ENCODE measurements at places on chromosomes 7 and 10.

GRCh38 chr7:27663989-27664331 is 1.3 kb upstream of the HIBADH start:
- no peak for DNase-seq

- no peak for DNase-seq
Measured at GRCh38 chr7:1936531-1937251, 266.6 kb downstream of the ELFN1 start.

DNA sequence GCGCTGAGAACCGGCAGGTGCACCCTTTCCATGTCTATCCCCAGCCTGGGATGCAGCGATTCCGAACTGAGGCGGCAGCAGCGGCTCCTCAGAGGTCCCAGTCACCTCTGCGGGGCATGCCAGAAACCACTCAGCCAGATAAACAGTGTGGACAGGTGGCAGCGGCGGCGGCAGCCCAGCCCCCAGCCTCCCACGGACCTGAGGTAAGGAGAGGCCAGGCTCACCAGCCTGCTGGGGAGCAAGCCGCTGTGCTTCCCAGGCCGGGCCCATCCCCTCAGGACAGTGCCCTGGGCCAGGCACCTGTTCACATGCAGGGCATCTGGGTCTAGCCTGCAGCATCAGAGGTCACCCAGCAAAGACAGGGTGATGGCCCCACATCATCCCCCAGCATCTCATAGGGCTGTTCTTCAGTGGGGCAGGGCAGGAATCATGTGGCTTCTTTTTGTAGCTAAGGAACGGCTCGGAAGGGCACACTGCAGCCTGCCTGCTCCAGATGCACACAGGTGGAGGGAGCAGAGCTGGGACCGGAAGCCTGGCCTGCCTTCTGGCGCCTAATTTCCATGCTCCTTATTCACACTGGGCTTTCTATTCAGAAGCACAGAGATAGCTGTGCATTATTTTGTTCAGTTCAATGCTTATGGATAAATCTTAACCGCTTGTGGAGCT is 18.9 kb downstream of the BAG3 start:
- DNase-seq, result no peak

GRCh38 chr10:103102195-103102594 is 90.9 kb downstream of the NT5C2 start:
- DNase-seq, result no peak

- DNase-seq, result no peak
Measured at GRCh38 chr7:116588225-116588624, 63.4 kb downstream of the CAV1 start.

- no peak for DNase-seq
Measured at GRCh38 chr10:96230527-96230926, 40.8 kb downstream of the BLNK start.

GRCh38 chr10:3141351-3142005 is 31.1 kb downstream of the PITRM1 start:
- DNase-seq, result no peak

- DNase-seq, result no peak
Measured at GRCh38 chr7:130793855-130794618, 60.0 kb upstream of the KLF14 start.

DNA sequence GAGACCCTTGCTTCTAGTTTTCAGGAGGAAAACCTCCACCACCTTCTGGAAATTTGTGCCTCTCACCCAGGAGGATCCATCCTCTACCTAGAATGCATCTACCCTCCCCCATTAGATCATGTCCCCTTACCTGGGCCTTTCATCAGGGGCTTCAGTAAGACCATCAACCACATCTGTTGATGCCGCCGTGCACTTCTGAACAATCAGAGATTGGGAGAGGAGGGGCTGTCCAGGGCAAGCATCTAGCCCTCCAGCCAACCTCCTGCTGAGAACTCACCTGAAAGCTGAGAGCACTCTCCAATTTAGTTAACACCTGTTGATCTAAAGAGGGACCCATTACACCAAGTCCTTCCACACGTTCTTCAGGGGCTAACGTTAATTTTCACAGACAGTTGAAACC is 57.6 kb upstream of the PIK3CG start:
- DNase-seq, result no peak

- no peak for DNase-seq
Measured at GRCh38 chr10:71185209-71185608, 27.2 kb upstream of the UNC5B start.

DNA sequence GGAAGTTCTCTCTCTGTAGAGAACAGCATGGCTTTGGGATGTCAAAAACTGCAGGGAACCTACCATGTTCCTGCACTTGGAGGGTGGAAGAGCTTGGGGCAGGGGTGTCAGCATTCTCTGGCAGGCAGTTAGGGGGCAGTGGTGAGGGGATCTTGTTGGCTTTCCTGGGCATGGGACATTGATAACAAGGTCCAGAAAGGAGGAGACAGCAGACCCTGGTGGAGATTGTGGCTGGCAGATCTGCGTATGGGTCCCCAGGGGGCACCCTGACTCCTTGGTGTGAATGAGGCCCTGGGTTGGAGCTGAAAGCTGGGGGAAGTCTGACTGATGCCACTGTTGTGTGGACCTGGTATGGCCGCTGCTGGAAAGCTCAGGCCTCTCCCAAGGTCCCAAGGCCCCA is 22.9 kb upstream of the CAMK2B start:
- DNase-seq, result no peak

- DNase-seq, result peak; percentile 43
Measured at GRCh38 chr7:142535123-142535779, 214.0 kb upstream of the PRSS1 start.

GRCh38 chr7:65216469-65216868 is 157.2 kb upstream of the ZNF92 start:
- peak; percentile 85 for DNase-seq

DNA sequence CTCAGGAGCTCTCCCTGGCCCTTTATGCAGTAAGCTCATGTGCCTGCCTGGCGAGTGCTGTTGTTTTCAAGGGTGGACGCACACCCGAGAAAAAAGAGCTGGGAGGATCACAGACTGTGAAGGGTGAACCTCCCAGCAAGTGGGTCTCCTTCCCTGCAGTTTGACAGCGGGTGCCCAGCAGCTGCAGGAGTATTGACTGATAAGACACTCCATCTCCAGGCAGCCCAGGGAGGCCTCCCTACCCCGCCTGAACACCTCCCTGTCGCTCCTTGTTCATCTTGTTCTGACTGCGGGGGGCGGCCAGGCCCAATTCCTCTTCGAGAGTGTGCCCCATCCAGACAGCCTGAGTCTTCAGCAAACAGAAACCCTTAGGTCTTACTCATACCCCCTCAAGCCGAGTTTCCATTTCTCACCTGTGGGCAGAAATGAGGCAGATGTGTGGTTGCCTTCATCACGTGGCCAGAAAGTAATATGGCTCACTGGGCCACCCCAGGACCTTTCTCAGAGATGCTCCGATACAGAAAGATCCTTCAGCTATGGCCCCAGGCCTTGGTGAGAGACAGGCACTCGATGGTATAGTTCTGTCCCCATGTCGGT is 17.2 kb downstream of the MDH2 start:
- DNase-seq, result no peak

- no peak for DNase-seq
Measured at GRCh38 chr10:114057855-114058254, 14.2 kb downstream of the ADRB1 start.

- DNase-seq, result no peak
Measured at GRCh38 chr10:84077768-84078167, 61.5 kb upstream of the GHITM start.

GRCh38 chr10:130483691-130484467 is 347.7 kb downstream of the GLRX3 start:
- DNase-seq, result no peak

- no peak for DNase-seq
Measured at GRCh38 chr10:2949948-2950354, 117.4 kb upstream of the PFKP start.

- DNase-seq, result peak; percentile 73
Measured at GRCh38 chr7:101077303-101078086, 7.8 kb upstream of the TRIM56 start.

- no peak for DNase-seq
Measured at GRCh38 chr10:3951993-3952392, 167.0 kb upstream of the KLF6 start.

GRCh38 chr7:1018334-1018695 is 26.0 kb upstream of the GPR146 start:
- no peak for DNase-seq

DNA sequence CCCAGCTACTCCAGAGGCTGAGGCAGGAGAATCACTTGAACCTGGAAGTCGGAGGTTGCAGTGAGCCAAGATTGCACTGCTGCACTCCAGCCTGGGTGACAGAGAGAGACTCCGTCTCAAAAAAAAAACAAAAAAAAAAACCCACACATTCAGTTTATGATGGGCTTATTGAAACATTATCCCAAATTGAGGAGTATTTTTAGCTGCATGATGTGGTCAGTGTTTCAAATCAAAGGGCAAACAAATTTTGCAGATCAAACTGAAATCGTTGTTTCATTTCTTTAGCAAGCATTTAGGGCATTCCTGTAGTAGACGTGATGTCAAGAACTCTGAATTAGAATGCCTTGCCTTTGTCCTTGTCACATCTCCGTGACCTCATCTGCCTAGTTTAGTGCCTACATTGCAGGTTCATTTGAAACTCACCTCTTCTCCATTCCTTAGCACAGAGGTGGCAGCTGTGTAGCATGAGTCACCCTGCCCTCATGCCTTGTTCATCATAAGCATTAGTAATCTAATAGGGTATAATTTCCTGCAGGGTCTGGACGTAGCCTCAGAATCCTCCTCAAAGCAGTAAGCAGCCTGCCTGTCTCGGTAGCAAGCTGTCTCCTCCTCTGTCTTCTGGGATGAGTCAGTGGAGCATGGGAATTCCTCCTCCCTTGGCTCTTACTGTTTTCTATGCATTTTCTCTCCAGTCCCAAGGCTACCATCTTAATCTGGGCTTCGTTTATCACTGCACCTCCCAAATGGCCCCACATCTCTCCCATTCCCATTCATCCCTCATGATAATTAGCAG is 73.8 kb downstream of the CUL1 start:
- DNase-seq, result no peak

GRCh38 chr7:29879609-29880008 is 73.3 kb downstream of the WIPF3 start:
- DNase-seq, result no peak

DNA sequence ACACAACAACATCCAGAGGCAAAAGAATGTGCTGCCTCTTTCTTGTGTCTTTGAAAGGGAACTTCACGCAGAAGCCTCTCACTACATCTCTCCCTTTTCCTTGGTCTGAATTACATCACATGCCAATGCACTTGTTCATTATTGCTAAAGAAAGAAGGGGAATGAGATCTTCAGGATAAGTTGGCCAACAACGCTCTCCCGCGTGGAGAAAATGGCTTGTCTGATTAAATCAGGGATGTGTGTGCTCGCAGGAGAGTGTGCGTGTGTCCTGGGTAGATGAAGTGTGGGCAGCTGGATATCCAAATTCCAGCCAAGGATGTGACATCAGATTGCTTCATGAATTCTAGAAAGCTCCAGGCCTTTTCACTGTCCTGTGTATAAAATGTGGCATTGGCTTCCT is 541.6 kb upstream of the FZD8 start:
- DNase-seq, result no peak

GRCh38 chr7:33485747-33486493 is 356.6 kb downstream of the BBS9 start:
- DNase-seq, result no peak

GRCh38 chr7:42198296-42198695 is 38.7 kb downstream of the GLI3 start:
- DNase-seq, result no peak

DNA sequence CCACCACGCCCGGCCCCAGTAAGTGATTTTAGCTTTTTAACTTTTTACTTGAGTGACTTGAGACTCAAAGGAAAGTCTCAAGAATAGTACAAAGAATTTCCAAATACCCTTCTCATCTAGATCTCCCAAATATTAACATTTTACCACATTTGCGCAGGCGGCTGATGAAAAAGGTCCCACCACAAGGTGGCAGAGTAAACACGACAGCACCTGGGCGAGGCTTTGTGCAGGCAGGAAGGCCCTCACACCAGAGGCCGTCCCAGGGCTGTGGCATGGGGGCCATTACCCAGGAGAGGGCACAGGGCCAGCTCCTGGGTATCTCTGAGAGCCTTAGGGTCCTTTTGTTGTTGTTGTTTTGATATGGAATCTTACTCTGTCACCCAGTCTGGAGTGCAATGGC is 50.0 kb upstream of the WIPI2 start:
- DNase-seq, result no peak

GRCh38 chr7:134780166-134780828 is 863 bp downstream of the CALD1 start:
- no peak for DNase-seq

- DNase-seq, result peak; percentile 24
Measured at GRCh38 chr7:83936056-83936708, 258.4 kb downstream of the SEMA3A start.

DNA sequence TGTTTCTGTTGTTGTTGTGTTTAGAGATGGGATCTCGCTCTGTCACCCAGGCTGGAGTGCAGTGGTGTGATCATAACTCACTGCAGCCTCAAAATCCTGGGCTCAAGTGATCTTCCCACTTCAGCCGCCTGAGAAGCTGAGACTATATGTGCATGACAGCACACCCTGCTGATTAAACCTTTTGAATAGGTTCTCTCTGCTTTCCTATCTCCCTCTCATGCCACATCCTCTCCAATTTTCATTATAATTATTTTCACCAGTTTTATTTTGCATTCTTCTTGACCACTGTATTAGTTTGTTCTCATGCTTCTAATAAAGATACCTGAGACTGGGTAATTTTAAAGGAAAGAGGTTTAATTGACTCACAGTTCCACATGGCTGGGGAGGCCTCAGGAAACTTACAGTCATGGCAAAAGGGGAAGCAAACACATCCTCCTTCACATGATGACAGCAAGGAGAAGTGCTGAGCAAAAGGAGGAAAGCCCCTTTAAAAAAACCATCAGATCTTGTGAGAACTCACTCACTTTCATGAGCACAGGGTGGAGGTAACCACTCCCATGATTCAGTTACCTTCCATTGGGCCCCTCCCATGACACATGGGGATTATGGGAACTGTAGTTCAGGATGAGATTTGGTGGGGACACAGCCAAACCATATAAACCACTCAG is 12.9 kb downstream of the AGK start:
- no peak for DNase-seq

DNA sequence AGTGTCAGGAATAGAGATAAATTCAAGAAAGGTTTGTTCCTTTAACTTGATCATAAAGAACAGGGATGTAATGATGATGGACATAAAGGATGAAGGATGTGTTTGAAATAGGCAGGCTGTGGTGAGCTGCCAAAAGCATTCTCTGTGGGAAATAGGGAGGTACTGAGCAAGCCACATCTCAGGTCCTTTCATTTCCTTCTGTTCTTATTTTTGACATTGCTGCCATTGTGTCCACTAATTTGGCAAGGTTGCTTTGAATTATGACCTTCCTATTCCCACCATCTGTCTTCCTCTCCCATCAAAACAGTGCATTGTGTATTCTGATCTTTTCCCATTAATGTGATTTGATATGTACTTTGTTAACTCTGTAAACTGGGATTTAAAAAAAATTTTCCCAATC is 9.4 kb downstream of the SCRN1 start:
- no peak for DNase-seq

- no peak for DNase-seq
Measured at GRCh38 chr10:78171633-78172400, 138.2 kb downstream of the RPS24 start.

DNA sequence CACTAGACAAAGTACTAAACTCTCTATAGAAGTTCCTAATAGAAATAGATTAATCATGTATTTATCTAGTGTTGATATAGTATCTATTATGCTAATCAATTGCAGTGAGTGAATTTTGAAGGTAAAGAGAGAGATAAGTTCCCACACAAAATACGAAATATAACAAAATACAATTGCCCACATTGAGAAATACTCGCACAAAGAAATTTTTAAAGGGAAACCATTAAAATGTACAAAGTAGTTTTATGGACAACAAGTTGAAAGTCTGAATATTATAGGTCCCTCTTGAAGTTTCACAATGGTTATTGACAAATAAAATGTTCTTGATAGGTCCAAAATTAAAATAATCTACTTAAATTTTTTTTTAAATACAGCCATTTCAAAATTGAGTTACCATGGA is 1031.1 kb downstream of the SORCS1 start:
- no peak for DNase-seq
